ENCODE measurements at places on chromosomes 4 and X.

- DNase-seq, result no peak
Measured at GRCh38 chr4:138875891-138876608, 139.5 kb upstream of the NOCT start.

DNA sequence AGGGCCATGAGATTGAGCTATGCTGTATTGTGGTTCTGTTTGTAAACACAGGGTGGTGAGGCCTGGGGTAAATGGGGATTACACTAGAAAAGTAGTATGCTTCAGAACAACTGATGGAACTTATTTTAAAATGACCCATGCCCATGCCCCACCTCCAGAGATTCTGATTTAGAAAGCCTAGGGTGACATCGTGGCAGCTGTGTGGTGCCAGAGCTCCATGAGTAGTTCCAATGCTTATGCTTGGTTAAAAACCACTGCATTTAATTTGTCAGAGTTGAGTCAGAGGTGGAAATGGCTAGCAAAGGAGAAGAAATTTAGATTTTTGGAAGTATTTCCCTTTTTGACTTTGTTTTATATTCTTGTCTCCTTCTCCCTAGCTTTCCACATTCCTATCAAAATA, 63.4 kb upstream of the PDE5A start:
- no peak for DNase-seq

DNA sequence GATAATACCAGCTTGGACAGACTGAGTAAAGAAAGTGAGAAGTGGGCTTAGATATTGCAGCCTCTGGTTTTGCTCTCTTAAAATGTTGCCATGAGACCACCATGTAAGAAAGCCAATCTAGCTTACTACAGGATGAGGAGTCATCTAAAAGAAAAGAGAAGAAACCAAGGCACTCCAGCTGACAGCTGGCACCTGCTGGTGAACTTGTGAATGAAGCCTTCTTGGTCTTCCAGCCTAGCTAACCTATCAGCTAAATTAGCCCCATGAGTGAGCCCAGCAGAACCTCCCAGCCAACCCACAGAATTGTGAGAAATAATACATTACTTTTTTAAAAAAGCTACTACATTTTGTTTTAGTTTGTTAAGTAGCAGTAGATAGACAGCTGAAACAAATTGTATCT, 154.5 kb upstream of the QRFPR start:
- DNase-seq, result no peak

- DNase-seq, result no peak
Measured at GRCh38 chr4:8639021-8639420, 46.5 kb downstream of the CPZ start.

- DNase-seq, result no peak
Measured at GRCh38 chr4:78542373-78542772, 9.2 kb upstream of the ANXA3 start.

- DNase-seq, result no peak
Measured at GRCh38 chrX:10104958-10105658, 51.7 kb upstream of the CLCN4 start.

DNA sequence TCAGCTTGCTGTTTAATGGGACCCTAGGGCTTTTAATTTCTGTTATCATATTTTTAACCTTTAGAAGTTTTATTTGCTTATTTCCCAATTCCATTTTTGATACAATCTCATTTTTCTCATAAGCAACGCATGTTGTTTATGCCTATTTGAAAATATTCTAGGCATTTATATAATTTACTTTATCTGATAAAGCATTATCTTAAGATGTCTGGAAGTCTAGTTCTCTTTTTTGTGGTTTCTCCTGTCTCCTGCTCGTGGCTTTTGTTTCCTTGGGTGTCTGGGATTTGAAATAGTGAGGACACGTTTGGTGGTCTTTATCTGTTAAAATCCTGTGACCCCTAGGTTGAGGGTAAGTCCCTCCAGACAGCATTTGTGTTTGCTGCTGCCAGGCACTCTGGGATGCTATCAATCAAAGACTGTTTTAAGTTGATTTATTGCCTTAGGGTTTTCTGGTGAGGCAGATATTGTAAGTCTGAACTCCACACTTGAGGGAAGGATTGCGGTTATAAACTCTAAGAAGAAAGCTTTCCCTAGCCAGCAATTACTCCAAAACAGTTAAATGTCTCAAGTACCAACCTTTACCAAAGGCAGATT, 208.0 kb downstream of the PRDM5 start:
- DNase-seq, result no peak

DNA sequence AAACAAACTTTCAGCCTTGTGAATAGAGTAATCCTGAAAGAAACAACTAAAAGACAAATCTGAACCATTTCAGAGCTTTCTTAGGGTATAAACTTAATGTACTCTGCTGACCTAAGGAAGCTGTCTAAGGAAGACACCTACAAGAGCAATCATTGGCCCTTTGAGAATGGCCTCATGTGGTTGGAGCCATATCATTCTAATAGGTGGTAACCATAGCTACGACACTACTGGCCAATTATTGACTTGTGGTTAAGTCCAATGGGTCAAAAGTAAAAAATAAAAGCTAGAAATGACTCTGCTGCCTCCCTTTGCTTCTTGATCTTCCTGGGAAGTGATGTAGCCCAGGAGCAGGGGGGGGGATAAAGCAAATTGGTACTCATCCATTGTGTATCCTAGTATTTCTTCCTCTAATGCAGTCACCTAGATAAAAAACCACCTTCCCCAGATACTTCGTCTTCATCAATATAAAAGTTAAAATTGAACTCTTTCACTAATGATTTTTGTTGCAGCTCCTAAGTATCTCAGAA, 547.0 kb downstream of the ARAP2 start:
- no peak for DNase-seq

DNA sequence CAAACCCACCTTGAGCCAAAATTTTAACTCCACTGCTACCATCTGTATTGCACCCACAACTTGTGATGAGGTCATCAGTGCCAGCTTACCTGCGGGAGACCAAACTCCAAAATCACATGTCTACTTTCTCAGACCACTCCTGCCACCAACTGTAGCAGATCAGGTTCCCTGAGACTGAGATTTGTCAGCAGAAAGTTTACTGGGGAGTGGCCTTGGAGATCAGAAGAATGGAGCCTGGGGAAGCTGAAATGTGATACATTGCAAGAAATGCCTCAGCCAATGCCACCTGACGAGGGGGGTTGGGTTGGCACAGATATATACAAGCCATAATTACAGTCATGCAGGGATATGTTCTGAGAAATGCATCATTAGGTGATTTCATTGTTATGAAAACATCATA, 19.1 kb downstream of the HAUS3 start:
- no peak for DNase-seq

DNA sequence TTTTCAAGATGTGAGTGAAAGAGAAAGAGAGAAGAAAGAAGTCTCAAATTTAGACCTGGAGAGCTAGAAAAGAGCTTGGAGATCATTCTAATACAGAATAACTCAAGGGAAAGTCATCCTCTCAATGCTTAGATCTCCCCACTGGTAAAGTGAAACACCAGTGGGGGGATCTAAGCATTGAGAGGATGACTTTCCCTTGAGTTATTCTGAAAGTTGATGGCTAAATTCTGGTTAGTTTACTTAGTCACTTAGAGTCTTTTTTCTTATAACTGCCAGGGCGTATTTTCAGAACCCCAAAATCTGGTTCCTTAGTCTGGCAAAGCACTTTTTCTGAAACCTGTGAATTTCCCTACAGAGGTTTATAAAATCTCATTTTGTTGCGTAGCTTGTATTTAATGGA, 198.6 kb downstream of the ARHGAP24 start:
- DNase-seq, result no peak

GRCh38 chr4:158410272-158410671, 111.4 kb upstream of the RXFP1 start:
- no peak for DNase-seq

DNA sequence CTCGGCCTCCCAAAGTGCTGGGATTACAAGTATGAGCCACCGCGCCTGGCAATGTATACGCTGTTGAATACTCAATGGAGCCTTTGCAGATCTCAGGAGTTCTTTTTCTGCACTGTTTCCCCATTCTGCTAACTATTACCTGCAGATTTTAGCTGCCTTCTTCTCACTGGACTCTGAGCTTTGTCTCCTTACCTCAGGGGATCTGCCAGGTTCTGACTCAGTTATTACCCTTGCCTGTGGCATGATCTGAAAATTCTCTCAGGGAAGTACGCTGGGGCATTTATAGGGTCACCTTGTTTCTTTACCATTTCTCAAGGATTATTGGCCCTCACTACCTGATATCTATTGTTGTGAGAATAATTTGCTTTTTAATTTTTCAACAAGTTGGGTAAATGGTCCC, 56.6 kb upstream of the MAGED1 start:
- DNase-seq, result no peak

DNA sequence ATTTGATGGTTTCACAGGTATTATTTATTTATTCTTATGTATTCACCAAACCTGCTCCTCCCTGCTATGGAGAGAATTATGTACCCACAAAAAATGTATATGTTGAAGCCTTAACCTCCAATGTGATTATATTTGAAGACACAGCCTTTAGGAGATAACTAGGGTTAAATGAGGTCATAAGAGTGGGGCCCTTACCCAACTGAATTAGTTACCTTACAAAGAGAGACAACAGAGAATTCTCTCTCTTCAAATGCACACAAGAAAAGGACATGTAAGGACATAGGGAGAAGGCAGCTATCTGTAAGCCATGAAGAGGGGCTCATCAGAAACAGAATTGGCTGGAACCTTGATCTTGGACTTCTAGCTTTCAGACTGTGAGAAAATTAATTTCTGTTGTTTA, 44.0 kb downstream of the ZGRF1 start:
- DNase-seq, result no peak

DNA sequence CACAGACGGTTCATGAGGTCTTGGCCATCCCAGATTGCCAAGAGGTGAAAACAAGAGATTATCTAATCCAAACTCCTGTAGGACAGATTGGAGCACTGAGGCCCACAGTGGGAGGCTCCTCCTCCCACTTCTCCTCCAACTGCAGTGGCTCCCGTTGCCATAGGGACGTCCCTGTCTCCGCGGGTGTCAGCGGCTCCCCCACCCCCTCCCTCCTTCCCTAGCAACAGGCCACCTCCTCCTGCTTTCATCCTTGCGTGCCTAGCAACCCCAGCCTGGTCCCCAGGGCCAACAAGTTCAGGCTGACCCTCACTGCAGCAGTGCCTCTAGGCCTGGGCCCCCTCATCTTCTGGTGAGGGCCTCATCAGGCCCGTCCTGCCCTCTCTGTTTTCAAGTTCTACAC, 6.8 kb upstream of the IQSEC2 start:
- DNase-seq, result no peak

DNA sequence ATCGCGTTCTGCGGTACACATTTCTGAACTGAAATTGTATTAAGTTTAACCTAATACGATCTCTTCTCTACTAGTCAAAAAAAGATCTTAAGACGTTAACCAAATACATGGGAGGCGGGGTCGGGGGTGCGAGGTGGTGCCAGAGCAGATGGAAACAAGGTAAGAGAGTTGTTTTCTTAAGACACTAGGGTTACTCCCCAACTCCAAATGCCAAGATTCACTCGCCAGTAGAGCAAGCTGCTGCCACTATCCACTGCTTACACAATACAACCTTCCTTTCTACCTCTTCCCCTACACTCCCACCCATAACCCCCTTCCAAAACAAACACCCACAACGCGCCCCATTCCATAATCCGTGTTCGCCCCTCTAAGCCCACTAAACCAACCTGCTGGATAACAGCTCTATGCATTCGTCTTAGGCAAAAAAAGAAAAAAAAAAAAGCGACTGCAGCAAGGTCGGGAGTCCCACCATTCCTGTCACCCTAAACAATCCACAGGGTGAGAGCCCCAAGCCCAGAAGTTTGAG, 1.3 kb downstream of the LCORL start:
- no peak for DNase-seq

DNA sequence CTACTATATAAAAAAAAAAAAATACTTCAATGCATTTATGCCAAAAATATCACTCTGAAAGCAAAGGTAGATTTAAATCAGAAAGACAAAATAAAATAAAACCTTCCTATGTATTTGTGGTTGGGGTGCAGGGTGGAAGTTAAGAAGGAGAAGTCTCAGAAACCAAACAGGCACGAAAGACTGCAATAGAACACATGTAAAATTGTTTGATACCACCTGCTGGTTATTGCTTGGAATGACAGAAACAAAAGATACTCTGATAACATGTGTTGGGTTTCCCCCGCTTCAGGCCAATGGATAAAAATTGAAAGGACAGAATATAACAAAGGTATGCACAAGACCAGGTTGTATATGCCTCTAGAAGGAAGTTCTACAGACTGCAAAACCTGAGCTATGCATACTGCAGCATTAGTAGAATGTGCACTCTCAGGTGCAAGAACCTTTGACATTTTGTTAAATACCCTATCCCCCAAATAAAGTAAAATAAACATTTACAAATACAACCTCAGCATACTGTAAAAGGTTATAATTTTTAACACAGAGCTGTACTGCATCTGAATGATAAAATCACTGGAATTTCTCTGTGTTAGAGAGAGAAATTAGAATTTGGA, 118.8 kb downstream of the GABRA2 start:
- peak; percentile 13 for DNase-seq

GRCh38 chr4:21790438-21791029, 158.0 kb downstream of the KCNIP4 start:
- peak; percentile 19 for DNase-seq

DNA sequence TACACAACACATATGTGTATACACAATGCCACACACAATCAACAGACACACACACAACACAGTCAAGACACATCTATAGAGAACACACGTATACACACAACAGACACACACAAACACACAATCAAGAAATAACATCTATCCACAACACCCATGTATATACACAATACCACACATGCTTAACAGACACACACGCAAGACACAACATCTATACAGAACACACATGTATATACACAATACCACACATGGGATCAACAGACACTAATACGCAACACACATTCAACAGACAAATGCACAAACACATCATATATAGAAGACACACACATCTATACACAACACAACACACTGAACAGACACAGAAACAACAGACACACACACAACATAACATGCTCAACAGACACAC, 234.8 kb downstream of the SHOX start:
- no peak for DNase-seq

DNA sequence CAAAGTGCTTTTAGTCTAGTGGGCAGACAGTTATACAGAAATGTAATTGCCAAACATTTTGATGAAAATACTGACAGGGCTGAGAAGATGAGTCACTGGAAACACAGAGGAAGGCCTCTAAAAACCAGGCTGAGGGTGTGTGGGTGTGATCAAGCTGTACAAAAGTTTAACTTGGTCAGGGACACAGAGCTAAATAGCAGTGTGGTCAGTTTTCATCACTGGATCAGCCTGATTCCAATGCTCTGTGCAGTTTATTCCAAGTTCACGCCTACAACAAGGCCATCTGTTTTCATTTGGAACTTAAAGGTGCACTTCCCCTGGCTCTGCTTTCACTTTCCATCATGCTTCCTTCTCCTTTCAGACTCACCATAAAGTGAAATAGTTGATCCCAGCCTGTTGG, 10.6 kb downstream of the CENPVL3 start:
- no peak for DNase-seq

DNA sequence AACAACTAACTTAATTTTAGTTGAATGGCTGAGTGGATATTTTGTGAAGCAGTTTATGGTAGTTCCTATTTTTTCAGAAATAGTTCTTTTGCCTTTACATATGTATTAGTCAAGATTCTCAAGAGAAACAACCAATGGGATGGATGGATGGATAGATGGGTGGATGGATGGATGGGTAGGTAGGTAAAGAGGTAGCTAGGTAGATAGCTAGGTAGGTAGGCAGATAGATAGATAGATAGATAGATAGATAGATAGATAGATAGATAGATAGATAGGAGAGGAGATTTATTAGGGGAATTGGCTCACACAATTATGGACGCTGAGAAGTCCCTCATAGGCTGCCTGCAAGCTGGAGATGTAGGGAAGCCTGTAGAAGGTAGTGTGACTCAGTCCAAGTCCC, 74.0 kb upstream of the NUDT6 start:
- no peak for DNase-seq

- DNase-seq, result no peak
Measured at GRCh38 chr4:122562449-122562848, 58.4 kb downstream of the IL21 start.
